ENCODE measurements at places on chromosomes 1 and 21.

GRCh38 chr1:11913291-11913690 is 12.9 kb downstream of the KIAA2013 start:
- DNase-seq, result no peak

DNA sequence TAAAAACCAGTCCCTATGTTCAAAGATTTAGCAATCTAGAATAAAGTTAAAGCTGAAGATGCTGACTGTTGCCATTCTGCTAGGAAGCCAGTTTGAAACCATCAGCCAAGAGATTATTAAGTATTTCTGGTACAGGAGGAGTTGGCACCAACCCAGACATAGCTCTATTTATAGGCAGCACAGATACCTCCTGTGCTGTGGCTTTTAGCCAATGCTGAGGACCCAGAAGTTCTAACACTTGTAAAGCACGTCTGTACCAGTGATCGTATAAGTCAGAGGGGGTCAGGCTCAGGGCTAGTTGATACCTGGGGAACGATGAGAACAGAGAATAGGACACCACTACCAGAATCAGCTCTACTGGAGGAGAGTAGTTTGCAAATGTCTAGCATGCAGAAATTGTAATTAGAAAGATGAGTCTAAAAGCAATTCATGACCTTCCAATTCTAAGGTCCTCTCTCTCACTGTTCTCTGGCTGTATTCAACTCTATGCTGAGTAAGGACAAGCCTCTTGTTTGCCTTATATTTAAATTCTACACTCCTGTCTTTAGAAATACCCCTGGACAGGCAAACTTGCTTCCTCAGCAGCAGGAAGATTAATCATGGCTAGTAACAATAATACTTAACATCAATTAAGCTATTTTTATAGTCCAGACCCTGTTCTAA is 96.8 kb upstream of the PALMD start:
- no peak for DNase-seq

DNA sequence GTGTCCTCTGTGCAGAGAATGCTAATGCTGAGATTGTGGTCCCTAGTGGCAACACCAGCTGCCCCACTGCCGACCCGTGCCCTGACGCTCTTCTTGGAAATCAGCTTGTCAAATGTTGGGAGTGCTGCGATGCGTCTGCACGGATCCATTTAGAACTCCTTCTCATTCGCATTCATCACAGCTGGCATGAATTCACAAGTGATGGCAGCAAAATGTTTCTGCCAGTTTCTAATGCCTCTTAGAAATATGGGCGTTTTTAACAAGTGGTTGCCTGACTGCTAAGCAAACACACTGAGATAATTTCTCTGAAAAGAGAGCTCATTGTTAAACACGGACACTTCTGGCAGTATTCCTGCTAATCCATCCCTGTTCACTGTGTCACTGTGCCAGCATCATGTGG is 131.9 kb upstream of the KCNJ6 start:
- no peak for DNase-seq

GRCh38 chr1:169121146-169121923 is 14.8 kb downstream of the ATP1B1 start:
- no peak for DNase-seq

GRCh38 chr1:18175530-18176377 is 68.2 kb downstream of the IGSF21 start:
- DNase-seq, result no peak

DNA sequence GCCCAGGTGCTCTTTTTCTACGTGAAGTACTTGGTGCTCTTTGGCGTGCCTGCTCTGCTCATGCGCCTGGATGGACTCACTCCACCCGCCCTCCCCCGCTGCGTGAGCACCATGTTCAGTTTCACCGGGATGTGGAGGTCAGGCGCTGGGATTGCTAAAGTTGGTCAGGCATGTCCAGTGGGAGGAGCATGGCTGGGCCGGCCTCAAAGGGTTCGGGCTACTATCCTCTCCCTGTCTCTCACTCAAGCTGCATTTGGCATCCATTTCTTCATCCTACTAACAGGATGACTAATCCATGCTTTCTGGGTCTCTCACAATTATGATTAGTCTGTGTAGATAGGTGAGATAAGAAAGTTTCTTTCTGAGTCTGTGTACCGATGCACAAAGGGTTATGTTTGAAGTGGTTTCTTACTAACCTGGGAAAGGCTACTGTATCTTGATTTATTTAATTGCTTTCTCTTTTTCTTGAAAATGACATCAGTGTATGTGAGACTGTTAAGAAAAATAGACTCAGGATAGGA is 135.9 kb downstream of the HHAT start:
- DNase-seq, result no peak

DNA sequence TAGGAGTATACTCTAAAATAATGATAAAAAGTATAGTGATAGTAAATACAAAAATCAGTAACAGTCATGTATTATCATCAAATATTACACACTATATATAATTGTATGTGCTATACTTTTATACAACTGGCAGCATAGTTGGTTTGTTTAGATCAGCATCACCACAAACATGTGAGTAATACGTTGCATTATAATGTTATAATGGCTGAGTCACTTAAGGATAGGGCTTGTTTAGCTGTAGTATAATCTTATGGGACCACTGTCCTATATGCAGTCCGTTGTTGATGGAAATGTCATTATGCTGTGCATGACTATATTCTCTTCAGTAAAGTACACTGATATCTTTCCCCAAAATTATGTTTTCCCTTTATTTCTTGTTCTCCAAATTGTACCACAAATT is 92.8 kb downstream of the LYPLAL1 start:
- no peak for DNase-seq

DNA sequence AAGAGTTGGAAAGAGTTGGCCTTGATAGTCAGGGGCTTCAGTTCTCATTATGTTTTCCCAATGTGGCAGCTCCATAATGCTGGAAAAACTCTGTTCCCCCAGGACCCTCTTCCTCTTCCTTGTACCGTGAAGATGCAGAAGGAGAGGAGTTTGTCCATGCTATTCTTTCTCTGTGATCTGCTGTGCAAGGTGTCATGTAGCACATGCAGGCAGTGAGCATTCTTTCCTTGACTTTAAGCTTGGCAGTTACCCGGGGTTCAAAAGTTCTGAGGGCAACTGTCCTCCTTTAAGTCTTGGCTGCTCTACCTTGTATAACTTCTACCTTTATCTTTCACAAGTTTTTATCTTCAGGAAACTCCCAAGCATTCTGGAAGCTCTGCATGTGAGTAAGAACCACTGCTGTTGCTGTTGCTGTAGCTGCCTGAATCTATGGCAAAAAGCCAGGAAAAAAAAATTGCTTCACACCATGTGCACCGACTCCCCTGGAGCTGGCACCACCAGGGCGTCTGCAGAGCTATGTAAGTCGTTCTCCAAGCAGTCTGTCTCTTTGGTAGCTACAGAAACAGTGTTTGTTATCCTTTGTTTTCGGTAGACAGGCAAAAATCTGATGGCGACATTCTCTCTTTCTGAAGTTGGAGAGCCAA is 42.7 kb upstream of the SLC16A1 start:
- no peak for DNase-seq

- no peak for DNase-seq
Observed at GRCh38 chr1:67834246-67834877, 1.1 kb upstream of the GNG12 start.

DNA sequence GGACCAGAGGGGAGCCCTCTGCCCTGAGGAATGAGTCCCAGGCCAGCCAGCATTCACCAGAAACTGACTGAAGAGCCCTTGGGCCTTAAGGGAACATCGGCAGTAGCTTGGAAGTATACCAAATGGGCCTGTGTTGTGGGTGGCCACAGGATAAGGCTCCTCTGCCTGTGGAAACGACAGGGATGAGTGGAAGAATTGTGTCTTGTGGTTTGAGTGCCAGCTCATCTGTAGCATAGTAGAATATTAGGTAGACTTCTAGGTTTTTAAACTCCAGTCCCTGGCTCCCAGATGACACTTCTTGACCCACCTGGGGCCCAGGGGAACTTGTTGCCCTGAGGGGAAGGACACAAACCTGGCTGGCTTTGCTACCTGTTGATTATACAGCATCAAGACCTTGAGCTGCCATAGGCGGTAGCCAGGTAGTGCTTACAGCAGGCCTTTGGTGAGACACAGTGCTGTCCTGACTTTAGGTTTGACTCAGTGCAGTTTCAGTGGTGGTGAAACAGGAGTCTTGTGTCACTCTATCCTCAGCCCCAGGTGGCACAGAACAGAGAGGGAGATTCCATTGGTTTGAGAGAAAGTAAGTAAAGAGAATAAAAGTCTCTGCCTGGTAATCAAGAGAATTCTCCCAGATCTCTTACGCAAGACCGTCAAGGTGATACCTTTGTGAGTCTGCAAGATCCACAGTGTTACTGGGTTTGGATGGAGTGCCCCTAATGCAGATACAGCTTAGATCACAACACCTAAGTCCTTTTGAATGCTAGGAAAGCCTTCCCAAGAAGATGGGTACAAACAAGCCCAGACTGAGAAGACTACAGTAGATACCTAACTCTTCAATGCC is 50.2 kb downstream of the RABGAP1L start:
- DNase-seq, result no peak

DNA sequence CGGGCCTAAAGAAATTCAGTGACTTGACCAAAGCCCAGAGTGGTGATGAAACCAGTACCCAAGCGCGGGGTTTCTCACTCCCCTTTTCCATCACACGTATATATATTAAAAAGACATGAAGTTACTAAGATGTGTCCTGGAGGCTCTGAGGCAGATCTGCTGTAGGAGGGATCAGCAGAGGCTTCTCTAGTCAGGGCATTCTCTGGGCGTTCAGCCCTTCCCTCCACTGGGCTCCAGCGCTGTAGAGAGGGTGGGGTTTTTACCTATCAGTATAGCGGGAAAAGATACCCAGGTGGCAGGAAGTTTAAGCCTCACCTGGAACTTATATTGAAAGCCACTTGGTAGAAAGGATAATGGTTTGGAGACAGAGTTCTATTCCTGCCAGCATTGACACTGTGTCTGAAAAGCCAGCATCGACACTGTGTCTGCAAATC is 862 bp upstream of the PLEKHO1 start:
- no peak for DNase-seq

DNA sequence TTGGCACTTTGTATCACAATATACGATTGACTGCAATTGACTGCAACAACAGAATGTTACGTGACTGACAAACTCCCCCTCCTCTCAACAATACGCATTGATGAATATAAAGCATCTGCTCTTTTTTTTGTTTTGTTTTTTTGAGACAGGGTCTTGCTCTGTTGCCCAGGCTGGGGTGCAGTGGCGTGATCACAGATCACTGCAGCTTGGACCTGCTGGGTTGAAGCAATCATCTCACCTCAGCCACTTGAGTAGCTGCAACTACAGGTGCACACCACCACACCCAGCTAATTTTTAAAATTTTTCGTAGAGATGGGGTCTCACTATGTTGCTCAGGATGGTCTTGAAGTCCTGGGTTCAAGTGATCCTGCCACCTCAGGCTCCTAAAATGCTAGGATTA is 21.3 kb upstream of the CEP85 start:
- no peak for DNase-seq

- DNase-seq, result no peak
Observed at GRCh38 chr1:222653178-222653827, 35.4 kb downstream of the MIA3 start.

DNA sequence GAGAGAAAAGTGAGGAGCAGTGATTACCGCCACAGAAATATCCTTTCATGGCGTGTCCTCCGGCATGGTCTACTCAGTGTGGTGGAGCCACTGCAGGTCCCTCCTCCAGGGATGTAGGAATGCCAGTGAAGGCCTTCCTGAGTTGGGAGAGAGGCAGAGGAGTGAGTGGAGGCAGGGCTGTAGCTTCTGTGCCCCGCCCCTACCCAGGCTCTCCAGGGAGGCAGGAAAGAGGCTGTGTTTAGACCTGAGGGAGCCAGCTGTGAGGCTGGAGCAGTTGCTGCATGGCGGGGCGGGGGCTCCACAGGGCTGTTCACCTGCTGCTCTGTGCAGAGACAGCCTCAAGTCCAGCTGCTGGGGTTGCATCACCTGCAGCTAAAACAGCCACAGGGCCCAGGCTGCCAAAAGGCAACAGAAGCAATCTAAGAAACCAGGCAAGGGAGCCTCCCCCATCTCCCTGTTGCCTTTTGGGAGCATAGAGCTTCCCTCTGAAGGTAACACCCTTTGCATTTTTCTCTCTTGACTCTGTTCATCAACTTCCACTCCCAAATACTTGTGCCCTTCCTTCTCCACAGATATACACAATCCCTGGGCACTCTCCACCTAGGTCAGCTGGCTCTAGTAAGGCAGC is 801 bp upstream of the ANXA9 start:
- no peak for DNase-seq

- no peak for DNase-seq
Observed at GRCh38 chr1:227788271-227789083, 27.0 kb upstream of the PRSS38 start.

GRCh38 chr1:22750685-22751051 is 40.0 kb downstream of the EPHB2 start:
- no peak for DNase-seq

GRCh38 chr1:43760745-43761317 is 53.5 kb downstream of the ST3GAL3 start:
- no peak for DNase-seq

DNA sequence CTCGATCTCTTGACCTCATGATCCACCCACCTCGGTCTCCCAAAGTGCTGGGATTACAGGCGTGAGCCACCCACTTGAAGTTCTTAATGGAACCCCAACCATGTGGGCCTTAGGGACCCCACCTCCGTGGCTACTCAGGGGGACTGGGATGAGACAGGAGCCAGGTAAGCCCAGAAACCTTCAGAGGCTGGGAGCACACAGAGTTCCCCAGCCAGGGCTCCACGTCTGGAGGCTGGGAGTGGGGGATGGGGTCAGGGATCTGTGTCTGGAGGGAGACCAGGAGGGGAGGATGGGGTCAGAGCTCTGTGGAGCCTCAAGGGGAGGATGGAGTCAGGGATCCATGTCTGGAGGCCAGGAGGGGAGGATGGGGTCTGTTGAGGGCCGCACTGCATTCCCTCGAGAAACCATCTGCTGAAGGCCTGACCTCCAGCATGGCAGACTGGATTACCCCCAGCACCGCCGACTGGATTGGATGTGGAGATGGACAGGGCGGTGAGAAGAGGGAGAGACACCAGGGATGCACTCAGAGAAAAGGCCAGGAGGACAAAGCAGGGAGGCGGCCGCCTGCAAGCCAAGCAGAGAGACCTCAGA is 2.1 kb upstream of the FTCD start:
- DNase-seq, result no peak

- no peak for DNase-seq
Observed at GRCh38 chr21:33512481-33512880, 21.0 kb upstream of the DNAJC28 start.

DNA sequence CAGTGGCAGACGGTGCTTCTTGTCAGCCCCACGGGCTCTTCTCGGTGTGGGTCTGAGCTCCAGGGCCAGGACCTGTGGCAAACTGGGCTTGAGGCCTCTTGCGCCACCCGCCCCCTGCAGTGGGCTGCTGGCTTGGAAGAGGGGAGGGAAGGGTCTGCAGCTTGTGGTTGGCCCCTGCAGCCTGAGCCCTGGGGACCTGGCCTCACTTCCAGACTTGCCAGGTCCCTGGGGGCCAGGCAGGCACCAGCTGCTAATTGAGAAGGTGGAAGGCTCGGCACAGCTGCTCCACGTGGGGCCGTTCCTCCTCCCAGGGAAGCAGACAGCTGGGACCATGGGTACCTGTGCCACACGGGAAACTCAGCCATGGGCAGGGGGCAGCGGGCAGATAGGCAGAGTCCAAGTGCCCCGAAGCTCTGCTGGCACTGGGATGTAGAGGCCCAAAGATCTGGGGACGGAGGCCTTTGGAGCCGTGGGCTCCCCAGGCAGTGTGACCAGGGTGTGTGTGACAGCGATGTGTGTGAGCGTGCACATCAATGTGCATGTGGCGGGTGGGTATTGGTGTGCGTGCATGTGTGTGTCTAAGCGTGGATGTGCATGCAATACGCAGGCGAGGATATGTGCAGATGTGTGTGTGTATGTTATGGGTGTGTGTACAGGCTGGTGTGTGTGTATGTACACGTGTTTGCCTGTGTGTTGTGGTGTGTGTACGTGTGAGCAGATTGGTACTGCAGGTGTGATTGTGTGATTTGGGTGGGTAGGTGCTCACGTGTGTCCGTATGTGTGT is 39.3 kb downstream of the TP73 start:
- no peak for DNase-seq
